Iris pigment epithelial cell (primary cell): ENCODE measurements at places on chromosomes 16 and 17.

- peak; percentile 47 for DNase-seq
Observed at GRCh38 chr17:79026376-79027273, 2.7 kb downstream of the C1QTNF1 start.

DNA sequence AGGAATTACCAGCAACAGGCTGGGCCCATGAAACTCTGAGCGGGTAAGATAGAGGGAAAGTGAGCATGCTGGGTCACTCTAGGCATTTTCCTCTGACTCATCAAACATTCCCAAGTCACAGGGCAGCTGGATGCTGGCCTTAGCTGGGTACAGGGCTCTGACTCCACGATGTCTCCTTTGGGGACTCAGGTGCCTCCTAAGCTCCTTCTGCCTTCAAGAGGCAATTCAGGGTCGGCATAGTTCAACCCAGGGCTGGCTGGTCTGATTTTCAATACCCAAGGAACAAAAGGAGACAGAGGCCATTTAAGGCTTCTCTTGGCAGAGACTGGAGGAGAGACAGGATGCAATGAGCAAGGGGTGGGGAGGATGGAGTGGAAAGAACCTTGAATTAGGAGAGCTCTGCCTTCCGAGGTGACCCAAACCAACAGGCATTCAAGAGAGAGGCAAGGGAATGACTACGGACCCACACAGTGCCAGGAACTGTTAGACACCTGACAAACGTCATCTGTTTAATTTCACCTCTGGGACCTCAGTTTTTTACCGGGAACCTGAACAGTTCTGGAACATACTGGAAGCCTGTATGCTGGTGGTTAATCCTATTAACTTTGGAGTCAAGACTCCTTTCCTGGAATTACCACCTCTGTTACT is 910 bp downstream of the WBP2 start:
- DNase-seq = peak; percentile 68

DNA sequence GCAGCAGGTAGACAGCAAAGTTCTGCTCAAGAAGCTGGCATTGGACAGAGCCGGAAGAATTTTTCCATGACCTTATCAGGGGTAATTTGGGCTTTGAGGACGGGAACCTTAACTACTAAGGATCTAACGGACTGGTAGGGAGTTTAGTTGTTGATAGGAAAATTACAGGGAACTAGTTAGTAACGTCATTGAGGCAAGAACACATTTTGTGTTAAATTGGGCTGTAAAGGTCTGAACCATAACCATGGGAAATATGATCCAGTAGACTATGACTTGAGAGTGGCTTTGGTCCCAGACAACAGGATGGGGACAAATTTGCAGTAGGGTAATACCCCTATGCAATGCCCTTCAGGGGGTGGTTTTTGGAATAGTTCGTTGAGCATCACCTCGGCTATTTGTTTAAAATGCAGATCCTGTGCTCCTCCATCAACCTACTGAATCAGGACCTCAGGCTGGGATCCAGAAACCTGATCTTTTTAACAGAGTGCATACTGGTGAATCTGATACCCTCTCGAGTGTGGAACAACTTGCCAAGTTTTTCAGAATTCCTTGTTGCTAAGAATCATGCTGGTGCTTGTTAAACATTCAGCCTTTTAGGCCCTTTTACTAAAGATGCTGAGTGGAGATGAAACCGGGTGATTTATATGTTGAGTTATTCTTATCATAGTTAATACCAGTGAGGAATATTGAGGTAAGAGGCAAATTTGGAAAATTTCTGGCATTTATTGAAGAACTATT is 255.1 kb downstream of the MAP2K6 start:
- peak; percentile 34 for DNase-seq

- no peak for DNase-seq
Observed at GRCh38 chr17:50477976-50478375, 684 bp upstream of the RSAD1 start.

GRCh38 chr17:44075598-44076293 is 5.2 kb downstream of the G6PC3 start:
- no peak for DNase-seq

GRCh38 chr17:9676820-9677310 is 31.5 kb downstream of the USP43 start:
- peak; percentile 79 for DNase-seq

DNA sequence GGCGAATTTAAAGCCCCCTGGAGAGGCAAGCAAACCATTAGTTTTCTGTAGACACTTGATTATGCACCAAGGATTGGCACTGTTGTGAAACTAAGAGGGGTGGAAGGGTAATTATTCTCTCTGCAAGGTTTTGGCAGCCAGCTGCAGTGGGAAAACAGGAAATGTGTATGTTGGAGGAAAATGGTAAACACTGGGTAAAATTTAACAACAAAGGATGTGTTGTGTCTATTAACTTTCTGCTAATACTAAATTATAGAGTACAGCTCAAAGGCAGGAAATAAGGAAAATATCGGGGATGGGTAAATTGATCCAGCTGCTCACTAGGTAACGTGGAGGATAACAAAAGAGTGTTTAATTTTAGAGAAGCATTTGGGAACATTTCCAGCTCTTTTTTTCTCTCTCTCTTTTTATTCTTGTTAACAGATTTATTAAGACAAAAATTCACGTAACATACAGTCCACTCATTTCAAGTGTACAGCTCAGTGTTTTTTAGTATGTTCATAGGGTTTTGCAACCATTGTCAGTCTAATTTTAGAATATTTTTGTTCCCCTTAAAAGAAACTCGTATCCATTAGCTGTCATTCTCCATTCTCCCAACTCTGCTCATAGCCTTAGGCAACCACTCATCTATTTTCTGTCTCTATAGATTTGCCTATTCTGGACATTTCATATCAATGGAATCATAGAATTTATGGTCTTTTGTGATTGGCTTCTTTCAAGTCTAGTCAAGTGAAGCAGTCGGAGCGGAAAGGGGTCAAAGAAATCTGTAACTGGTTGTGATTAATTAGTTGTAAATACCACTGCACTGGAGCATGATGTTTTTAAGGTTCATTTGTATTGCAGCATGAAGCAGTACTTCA is 41.8 kb downstream of the TANGO6 start:
- no peak for DNase-seq

DNA sequence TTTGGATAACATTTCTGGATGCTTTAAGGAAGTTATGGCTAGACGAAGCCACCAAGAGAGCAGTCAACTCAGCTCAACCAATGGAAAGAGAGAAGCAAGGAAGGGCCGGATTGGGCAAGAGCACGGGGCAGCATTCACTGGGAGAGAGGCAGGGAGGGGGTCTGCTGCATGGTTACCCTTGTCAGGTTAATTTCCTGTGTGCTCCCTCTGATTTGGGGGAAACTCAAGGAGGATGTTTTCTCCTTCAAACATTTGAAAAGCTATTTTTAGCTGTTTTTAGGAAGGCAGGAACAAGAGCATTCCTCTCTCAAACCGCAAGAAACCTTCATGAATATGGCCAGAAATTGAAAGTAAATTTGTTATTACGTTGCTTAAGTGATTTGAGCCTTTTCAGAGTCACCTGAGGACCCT is 118.5 kb upstream of the ZFHX3 start:
- peak; percentile 36 for DNase-seq

- peak; percentile 98 for DNase-seq
Observed at GRCh38 chr16:77298418-77299360, 99.5 kb downstream of the SYCE1L start.

GRCh38 chr16:82281544-82281943 is 111.5 kb upstream of the MPHOSPH6 start:
- no peak for DNase-seq

GRCh38 chr16:73473713-73474112 is 425.8 kb upstream of the ZFHX3 start:
- DNase-seq = no peak

GRCh38 chr16:27228045-27228444 is 24.7 kb downstream of the KDM8 start:
- DNase-seq = no peak

DNA sequence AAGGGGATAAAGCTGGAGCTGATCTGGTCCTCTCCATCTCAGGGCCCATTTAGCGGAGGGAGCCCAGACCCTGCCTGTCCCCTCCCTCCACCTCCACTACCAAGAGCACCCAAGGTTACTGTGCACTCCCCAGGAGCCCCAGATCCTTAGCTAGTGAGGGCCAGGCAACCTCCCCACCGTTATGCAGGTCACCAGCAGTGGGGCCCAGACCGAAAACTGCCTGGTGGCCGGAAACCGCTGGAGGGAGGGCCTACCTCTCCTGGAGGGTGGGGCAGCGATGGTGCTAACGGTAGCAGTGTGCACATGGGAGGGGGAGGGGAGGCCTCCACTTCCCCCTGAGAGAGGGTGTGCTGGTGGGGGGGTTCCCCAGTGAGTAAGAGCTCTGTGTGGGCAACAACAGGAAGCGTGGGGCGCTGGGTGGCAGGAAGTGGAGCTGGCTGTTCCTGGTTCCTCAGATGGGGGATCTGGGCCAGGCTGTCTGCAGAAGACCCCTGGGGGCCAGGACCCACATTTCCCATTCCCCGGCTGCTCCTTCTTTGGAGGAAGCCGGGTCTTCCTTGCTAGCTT is 4.4 kb downstream of the FMNL1 start:
- peak; percentile 41 for DNase-seq

- DNase-seq = no peak
Observed at GRCh38 chr17:50432125-50432762, 6.2 kb downstream of the ACSF2 start.

DNA sequence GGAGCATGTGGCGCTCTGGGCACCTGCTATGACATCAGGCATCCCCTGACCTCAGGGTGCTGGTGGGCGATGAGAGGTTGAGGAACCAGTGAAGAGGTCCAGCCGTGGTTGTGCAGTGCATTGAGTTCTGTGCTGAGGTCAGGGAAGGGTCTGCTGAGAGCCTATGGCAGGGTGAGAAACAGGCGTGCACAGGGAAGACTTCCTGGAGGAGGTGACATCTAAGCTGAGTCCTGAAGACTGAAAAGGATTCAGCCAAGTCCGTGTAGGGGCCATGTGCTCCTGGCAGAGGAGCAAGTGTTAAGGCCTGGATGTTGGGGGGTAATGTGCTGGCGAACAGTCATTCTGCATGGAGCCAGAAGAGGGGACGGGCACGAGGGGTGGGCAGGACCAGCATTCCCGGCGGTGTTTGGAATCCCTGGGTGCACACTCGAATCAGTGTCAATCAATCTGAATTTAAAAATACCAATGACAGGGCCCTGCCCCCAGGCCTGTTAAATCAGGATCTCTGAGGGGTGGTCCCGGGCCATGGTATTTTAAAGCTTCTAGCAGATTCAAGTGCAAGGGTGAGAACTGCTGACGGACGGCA is 65.8 kb upstream of the CIBAR2 start:
- DNase-seq = no peak

DNA sequence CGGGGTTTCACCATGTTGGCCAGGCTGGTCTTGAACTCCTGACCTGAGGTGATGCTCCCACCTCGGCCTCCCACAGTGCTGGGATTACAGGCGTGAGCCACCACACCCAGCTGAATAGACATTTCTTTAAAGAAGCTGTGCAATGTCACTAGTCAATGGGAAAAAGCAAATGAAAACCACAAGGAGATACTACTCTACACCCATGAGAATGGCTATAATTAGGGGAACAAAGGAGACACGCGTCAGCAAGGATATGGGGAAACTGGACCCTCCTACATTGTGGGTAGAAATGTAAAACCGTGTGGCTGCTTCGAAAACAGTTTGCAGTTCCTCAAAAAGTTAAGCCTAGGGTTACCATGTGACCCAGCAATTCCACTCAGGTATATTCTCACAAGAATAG is 103.4 kb downstream of the VPS53 start:
- DNase-seq = no peak
